ENCODE measurements at places on chromosomes 3 and 15.

DNA sequence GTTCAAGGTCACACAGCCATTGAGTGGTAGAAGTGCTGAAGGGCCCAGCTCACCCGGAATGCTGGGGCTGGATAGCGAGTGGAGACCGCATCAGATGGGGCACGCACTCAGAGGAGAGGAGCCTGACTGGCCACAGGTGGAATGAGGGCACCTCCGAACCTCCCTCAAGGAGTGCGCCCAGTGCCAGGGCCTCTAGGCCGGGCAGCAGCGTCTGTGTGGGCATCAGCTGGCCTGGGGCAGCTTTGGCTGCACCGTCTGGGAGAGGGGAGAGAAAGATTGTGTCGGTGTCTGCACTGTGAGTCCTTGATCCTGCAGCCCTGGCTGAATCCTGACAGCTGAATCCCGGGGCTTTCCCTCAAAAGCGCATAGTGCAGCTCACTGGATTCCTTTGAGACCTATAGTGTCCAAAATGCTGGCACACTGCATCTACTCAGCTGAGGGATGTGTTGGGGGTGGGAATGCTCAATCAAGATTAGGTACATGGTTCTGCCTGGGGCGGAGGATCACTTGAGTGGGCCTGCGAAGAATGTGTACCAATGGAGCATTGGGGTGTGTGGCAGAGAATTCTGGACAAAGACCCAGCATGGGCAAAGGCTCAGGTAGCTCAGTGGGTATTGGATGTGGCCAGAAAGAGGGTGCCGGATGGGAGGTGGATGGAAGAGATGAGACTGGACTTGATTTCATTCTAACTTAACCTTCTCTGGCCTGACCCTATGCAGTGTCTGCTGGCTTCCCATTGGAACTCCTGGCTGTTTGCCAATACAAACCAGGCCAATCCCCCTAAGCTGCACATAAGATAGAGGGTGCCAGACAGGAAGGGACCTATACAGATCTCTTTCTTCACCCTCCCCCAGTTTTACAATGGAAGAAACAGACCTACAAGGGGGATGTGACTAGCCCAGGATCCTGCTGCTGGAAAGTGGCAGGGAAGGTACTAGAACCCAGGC is 950 bp downstream of the ANKDD1A start:
- no peak for DNase-seq

DNA sequence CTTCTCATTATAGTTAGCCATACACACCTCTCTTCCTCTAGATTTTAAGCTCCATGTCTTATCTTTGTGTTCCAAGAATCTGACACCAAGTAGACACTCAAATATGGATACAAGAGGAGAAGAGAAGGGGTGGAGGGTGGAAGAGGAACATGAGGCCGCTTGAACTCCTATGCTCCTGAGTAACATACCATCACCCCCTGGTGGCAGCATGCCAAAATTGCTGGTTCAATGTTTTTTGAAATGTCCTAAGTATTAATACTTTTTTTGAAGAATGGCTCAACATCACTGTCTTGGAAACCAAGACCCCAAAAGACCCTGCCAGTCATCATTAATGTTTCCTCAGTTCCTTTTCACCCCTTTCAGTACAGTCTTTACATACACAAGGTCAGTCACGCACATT is 71.8 kb upstream of the HACD2 start:
- no peak for DNase-seq

GRCh38 chr3:67077656-67078055 is 79.5 kb downstream of the KBTBD8 start:
- no peak for DNase-seq

DNA sequence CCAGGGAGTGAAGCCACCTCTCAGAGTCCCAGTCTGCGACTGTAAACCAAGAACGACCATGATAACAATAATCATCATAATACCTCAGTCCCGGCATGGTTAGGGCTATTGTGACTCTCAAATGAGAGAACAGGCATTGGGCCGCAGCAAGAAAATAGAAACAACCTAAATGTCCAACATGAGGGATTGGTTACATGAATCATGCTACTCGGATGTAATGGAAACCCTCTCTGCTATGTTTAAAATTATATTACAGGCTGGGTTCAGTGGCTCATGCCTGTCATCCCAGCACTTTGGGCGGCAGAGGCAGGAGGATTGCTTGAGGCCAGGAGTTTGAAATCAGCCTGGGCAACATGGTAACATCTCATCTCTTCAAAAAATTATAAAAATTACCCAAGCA is 2.8 kb downstream of the CPN2 start:
- no peak for DNase-seq

DNA sequence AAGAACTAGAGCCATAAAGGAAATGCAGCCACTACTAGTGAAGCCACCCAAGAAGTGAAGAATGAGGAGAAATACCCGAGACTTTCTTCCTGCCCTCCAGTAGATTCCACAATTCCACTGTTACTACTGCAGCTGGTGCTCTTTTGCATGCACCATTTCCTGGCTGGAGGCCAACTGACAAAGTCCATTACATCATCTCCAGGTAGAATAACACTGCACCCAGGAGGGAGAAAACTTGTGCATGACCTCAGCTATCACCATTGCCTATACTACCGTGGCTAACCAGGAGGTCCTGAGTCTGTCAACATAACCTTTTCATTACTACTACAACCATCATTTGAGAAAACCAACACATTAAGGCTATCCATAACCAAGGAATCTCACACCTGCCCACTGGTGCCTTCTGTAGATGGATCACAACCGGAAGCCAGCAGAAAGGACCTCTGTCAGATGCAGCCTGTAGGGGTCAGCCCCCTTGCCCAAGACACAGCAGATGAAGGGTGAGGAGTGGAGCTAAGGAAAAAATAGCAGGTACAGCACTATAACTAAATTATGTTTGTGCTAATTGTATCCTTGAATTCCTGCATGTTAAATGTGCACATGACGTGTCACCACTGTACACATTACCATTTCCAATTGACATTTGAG is 200.8 kb upstream of the C2CD4B start:
- DNase-seq = peak; percentile 31

GRCh38 chr15:27956285-27956684 is 142.8 kb downstream of the OCA2 start:
- DNase-seq = no peak

GRCh38 chr15:71256934-71257664 is 141.8 kb downstream of the THSD4 start:
- DNase-seq = no peak

DNA sequence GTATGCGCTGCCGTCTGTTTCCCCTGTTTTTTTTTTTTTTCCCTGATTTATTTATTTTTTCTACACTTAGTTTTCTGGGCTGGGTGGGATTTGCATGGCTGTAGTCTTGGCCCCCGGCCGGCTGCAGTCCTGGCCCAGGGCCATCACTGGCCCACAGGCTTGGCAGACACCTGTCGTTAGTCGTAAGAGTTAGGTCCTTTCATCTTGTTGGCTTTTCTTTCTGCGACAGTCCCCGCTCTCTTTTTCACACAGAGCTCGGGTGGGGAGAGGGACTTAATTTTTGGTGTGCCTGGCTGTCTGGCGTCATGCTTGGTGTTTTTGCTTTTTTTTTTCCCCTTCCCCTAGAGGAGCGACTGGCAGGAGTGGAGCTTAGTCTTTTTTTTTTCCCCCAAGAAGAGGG is 183.4 kb downstream of the KLF13 start:
- DNase-seq = no peak

DNA sequence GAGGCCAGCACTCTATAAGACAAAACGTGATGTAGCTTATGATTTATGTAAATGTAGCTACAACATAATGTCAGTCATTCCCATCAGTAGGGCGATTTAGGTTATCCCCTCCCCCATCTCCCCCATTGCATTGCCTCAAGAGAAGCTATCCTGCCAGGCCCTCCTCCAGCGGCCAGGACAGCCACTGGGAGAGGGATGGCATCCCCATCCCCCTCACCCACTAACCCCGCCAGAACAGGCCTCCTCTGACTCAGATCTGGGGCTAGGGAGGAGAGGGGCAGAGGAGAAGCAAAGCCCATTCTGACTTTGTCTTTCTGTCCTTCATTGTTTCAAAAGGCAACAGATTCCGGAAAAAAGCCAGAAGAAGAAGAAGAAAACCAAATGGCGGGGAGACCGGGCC is 32.6 kb upstream of the ESYT3 start:
- no peak for DNase-seq

DNA sequence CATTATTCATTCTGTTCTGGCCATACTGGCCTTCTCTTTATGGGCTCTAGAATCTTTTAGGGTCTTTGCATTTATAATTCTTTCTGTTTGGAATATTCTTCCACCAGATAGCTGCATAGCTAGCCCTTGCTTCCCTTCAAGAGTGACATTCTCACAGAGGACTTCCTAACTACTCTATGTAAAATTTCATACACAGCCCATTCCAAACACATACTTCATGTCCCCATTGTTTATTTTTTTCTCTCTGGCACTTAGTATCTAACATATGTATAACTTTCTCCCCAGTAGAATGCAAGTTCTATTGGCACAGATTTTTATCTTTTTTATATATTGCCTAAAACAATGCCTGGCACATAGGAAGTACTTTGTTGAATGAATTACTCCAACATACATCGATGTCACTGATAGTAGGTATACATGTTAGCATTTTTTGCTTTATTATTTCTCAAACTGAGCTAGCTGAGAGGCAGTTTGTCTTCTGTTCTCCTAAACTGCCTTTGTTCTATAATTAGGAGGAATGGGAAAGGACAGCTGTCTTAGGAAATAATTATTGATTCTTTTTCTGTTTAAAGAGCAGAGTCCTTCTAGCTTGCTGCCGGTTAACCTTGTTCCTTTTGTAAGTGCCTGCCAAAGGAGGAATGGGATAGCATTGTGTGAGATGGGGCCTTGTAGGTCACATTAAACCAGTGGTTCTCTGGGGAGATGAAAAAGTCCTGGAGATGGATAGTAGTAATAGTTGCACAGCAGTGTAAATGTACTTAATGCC is 7.9 kb downstream of the FAM162A start:
- DNase-seq = no peak

DNA sequence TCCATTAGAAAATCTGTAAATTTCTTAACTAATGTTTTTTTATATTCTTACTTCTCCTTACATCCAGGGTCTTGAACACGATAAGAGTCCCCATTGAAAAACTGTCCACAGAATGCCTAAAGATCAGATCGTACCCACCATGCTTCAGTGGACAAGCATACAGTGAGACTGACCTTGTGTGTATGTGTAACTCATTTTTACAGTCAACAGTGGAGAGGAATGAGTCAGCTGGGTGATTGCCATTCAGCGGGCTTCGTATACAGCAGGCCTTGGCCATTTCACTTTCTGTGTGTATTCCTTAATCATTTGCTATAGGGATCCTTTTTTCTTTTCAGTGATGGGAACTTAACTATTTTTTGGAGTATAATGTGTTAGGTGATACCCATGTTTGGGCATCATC is 10.6 kb downstream of the PARP14 start:
- peak; percentile 72 for DNase-seq

GRCh38 chr3:159872374-159873109 is 116.1 kb upstream of the IL12A start:
- DNase-seq = peak; percentile 40

DNA sequence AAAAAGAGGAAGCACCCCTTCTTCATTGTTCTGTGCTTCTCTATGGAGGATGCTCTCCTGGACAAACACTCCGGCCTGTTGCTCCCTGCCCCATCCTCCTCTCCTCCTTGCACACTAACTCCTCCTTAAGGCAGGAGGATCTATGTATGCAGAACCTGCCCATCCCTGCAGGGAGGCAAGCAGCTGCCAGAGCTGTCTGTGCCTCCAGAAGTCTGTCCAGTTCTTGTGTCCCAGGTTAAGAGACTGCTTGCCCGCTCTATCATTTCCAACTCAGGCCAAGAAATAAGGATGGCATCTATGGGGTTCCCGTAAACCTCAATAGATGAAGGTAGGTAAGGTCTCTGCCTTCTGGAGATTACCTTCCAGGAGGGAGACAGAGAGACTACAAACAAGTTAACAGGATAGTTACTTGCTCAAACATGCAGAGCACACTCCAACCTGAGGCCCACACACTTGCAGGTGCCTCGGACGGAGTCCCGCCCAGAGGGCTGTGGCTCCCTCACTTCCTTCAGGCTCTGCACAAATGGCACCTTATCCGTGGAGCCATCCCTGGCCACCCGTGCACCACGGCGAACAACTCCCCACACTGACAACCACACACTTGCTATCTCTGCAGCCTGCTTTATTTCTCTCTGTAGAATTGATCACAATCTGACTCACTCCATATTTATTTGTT is 6.9 kb downstream of the XXYLT1 start:
- DNase-seq = no peak

DNA sequence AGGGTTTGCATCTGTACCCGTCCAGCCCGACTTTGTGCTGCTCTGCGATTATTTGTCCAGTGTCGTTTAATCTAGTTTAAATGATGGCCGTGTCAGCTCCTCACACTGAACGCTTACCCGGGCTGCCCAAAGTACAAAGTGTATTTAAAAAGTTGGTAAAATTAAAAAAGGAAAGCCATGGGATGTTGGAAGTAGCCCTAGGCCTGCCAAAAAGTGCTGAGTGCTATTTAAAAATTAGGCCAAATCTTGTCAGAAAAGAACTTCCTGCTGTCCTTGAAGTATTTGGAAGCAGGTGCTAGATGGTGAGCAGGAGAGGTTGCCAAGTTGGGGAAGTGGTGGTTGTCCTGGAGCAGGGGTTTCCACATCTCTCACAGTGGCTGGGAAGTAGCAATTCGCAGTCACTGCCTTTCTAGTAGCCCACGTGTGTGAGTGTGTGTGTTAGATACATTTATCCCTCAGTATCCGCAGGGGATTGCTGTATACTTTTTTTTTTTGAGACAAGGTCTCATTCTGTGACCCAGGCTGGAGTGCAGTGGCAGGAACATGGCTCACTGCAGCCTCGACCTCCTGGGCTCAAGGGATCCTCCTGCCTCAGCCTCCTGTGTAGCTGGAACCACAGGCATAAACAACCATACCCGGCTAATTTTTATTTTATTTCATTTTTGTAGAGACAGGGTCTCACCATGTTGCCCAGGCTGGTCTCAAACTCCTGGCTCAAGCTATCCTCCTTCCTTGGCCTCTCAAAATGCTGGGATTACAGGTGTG is 664 bp downstream of the PPCDC start:
- no peak for DNase-seq

GRCh38 chr3:172276103-172276502 is 172.2 kb downstream of the GHSR start:
- DNase-seq = no peak

DNA sequence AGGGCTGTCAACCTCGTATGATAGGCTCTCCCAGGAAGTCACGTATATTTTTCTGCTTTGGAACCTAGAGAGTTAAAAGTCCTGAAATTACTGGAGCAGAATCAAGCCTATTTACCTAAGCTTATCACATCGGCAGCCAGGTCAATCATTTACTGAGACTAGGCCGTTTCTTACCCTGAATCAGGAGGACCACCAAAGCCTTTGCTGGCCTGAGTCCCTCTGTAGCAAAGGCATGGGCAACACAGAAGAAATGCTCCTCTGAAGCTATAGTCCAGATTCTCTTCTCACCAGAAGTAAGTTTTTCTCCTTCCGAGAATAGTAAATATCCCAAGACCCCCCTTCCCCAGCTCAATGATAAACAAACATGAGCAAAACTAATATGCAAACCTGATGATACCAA is 125.9 kb upstream of the PHLDB2 start:
- DNase-seq = no peak

GRCh38 chr3:159839561-159840379 is 148.9 kb upstream of the IL12A start:
- no peak for DNase-seq

GRCh38 chr3:4711680-4711992 is 218.5 kb downstream of the ITPR1 start:
- no peak for DNase-seq
